Aorta (tissue), 5 donors: ENCODE measurements at places on chromosomes 1 and 21. TPM values are rescaled to one million over a fixed set of nuclear protein-coding genes. Genes with fewer than 3 reads are reported as not detected.

The AIRE gene
- not detected for polyA plus RNA-seq

The OR2T33 gene
- not detected for polyA plus RNA-seq

The LAMB3 gene
- 5.4 TPM for polyA plus RNA-seq

The TMEM82 gene
- polyA plus RNA-seq, result not detected

The CDC14A gene
- polyA plus RNA-seq, result 0.88 TPM

The NR1I3 gene
- not detected for polyA plus RNA-seq

GRCh38 chr21:33991133-33991532 is 75.5 kb upstream of the ATP5PO start:
- H3K4me3 ChIP-seq, result no peak overlapping the region
- no peaks in the 10 kb centered on the region for H3K4me1 ChIP-seq
- DNase-seq, result no peak
- no peaks in the 10 kb centered on the region for H3K27me3 ChIP-seq

DNA sequence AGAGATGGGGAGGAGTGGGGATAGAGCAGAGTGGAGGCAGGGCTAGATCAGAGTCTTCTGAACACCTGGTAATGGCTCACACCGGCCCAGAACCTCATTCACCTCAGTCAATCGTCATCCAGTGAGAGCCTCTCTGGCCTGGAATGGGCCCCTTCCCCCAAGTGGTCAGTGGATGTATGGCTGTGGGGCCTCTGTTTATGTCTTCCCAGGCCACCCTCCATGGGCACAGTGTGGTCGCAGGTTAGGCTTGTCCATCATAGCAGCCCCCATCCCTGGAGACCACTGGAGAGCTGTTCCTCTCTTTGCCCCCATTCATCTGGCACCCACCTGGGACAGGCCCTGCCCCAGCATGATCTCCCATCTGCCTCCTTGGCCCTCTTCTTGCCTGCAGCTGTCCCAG is 29.6 kb upstream of the TENT5C start:
- H3K27me3 ChIP-seq, result no peaks in the 10 kb centered on the region
- H3K4me3 ChIP-seq, result no peak overlapping the region
- no peak for DNase-seq

DNA sequence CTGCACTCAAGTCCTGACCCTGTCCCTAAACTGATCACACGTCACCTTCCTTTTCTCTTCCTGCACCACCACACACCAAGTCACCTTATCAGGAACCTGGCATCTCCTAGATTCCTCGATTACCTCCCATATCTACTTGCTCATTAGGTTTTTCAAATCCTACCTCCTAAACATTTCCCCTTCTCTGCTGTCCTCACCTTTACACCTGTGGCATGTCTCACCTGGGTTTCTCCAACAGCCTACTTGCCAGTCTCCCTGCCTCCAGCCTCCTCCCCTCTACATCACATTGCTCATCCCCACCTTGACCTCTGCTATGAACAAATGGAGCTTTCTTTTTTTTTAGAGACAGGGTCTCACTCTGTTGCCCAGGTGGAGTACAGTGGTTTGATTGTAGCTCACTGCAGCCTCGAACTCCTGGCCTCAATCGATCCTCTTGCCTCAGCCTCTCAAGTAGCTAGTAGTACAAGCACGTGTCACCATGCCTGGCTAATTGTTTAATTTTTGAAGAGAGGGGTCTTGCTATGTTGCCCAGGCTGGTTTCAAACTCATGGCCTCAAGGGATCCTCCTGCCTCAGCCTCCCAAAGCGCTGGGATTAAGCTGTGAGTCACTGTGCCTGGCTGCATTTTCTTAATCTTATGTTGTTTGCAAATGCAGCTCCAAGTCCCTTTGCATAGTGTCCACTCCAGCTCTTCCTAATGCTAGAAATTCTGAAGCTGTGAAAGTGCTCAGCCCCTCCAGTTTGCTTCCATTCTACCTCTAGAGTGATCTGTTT is 6.3 kb downstream of the IGSF9 start:
- no peaks in the 10 kb centered on the region for H3K36me3 ChIP-seq
- no peaks in the 10 kb centered on the region for H3K4me1 ChIP-seq
- no peak overlapping the region for H3K27ac ChIP-seq
- no peak for DNase-seq
- H3K27me3 ChIP-seq, result no peaks in the 10 kb centered on the region

DNA sequence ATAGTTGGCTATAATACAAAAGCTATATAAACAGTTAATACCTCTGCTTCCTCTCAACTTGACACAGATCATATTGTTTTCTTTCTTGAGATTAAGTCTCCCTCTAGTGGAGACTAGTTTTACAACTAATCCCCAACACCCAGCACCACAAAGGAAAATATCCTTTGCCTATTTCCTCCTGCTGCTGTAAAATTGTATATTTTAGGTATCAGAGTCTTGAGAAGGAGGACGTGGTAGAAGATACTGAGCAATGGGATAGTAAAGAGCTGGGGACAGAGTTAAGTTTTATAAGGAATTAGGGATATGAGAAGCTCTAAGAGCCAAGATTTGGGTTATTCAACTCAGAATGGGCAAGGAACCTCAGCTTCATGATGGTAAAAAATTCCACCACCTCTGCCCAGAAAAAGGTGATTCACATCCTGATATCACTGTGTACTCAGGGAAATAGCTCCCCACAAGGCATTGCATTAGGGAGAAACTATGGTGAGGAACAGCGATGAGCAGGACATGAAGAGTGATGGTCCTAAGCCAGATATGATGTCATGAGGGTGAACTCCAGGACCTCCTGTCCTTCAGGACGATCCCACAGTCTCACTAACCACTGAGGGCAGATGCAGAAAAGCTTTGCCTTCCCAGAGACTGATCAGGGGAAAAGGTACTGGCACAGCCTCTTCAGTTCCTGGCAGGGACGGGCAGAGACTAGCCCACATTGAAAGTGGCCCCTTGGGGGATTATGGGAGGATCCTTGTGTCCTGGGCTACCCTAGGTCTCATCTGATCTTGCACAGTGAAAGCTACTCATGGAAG is 14.7 kb upstream of the CFAP126 start:
- no peaks in the 10 kb centered on the region for H3K36me3 ChIP-seq
- no peak overlapping the region for H3K27ac ChIP-seq

GRCh38 chr1:232225336-232226131 is 404.4 kb downstream of the SIPA1L2 start:
- no peaks in the 10 kb centered on the region for H3K4me1 ChIP-seq
- no peaks in the 10 kb centered on the region for H3K27me3 ChIP-seq
- no peak overlapping the region for H3K4me3 ChIP-seq
- H3K27ac ChIP-seq, result no peak overlapping the region
- H3K36me3 ChIP-seq, result no peaks in the 10 kb centered on the region

- peak overlapping the region; percentile 95 for H3K27ac ChIP-seq
Measured at GRCh38 chr1:153750026-153750995, 22.5 kb downstream of the INTS3 start.

GRCh38 chr1:228286505-228287417 is 78.9 kb downstream of the OBSCN start:
- peak; percentile 38 for DNase-seq
- no peaks in the 10 kb centered on the region for H3K36me3 ChIP-seq
- no peaks in the 10 kb centered on the region for H3K27me3 ChIP-seq
- no peak overlapping the region for H3K4me3 ChIP-seq
- no peak overlapping the region for H3K27ac ChIP-seq
- no peaks in the 10 kb centered on the region for H3K4me1 ChIP-seq

DNA sequence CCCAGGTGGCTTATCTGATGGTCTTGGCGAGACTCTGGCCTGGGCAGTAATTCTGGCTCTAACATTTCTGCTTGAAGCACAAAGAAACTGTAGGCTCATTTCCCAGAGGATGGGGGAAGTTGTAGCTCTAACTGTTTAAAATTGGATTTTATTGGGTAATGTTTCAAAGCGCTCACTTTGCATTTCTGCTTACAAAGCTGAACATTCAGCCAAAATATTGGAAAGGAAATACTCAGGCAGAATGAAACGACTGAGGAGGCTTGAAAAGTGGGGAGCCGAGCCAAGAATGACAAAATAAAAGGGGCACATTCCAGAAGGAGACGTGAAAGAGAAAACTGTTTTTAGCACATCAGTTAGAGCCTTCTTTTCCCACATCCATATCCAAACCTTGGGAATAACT is 202.6 kb downstream of the GRIK1 start:
- H3K4me3 ChIP-seq, result no peak overlapping the region
- H3K27ac ChIP-seq, result no peak overlapping the region
- H3K4me1 ChIP-seq, result no peaks in the 10 kb centered on the region
- no peaks in the 10 kb centered on the region for H3K36me3 ChIP-seq
- DNase-seq, result no peak
- no peaks in the 10 kb centered on the region for H3K27me3 ChIP-seq

DNA sequence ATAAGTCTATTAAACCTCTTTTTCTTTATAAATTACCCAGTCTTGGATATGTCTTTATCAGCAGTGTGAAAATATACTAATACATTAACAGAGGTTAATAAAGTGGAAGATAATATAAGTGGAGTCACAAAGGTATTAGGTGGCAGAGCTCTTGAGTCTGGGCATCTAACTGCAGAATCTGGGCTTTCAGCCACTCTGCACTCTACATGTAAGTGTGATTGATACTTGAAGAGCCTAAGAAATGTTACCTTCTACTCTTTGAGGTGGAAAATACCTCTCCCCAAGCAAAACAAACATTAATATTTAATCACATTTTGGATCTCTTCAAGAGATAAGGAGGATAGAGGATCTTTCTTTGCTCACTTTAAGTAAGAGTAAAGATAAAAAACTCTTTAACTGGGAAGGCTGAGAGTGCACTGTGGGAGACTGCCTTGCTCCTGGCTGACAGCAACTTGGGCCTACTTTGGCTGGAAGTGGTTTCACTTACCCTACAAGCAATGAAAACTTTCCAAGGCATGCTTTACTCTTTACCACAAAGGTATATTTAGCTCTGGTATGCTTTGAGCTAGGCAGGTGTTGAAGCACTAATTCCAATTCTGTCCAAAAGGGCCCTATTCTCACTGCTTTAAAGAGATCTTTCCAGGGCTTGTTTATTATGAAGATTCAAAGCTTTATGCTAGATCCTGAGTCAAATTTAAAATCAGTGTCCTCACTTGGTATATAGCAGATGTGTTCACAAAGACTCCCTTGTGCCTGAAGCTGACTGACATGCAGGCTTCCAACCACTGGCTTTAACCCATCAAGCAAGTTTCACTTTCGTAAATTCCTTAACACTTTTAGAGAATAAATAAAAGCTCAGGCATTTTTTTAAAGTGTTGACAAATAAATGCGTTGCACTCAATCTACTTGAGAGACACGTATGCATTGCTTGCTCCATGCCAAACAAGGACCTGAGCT is 245.3 kb upstream of the ZP4 start:
- no peak overlapping the region for H3K27ac ChIP-seq
- no peak overlapping the region for H3K4me3 ChIP-seq
- H3K36me3 ChIP-seq, result no peaks in the 10 kb centered on the region
- H3K27me3 ChIP-seq, result no peaks in the 10 kb centered on the region

- H3K4me3 ChIP-seq, result no peak overlapping the region
- no peaks in the 10 kb centered on the region for H3K4me1 ChIP-seq
- no peak overlapping the region for H3K27ac ChIP-seq
- H3K27me3 ChIP-seq, result no peaks in the 10 kb centered on the region
- no peak for DNase-seq
Measured at GRCh38 chr1:213057264-213058059, 6.4 kb downstream of the RPS6KC1 start.

- peaks cover 5% of the 10 kb centered on the region for H3K27me3 ChIP-seq
- H3K27ac ChIP-seq, result no peak overlapping the region
- no peak overlapping the region for H3K4me3 ChIP-seq
Measured at GRCh38 chr1:221470000-221470698, 271.7 kb downstream of the DUSP10 start.

- no peak overlapping the region for H3K4me3 ChIP-seq
- no peaks in the 10 kb centered on the region for H3K27me3 ChIP-seq
- no peak for DNase-seq
- H3K4me1 ChIP-seq, result peaks cover 10% of the 10 kb centered on the region
Measured at GRCh38 chr1:71033136-71033535, 14.5 kb downstream of the PTGER3 start.

DNA sequence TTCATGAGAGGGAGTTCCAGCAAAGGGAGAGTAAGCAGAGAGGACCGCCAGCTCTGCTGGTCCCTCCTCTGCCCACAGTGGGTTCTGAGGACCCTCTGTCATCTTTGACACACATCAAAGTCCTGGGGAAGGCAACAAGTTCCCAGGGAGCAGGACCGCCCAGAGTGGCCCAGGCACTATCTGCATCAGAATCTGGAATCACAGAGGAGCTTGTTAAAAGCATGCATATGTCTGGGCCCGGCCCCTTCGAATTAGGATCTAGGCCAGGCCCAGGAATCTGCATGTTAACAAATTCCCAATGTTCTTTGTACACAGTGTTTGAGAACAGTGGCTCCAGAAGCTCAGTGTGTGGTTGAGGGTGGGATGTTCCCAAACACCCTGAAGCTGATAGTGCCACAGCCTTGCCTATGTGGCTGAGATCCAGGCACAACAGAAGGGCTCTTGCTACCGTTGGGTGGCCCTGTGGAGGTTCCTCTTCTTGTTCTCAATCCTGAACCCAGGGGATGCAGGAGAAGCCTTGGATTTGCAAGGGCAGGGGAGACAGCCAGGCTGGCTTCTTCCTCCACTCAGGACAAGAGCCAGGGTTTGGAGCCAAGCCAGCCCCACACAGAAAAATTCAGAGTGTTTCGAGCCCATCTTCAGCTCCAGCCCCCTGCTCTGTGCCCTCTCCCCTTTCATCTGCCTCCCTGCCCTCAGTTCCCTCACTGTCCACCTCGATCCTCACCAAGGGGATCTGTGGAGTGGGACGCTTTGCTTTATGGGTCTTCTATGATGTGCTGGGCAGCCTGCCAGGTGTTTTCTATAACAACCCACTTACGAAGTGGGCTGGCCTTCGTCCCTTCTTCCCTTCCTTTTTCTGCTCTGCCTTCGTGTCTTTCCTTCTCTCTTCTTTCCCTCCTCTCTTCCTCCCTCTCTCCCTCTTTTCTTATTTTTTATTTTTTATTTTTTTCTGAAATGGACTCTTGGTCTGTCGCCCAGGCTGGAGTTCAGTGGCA is 129.0 kb upstream of the TMPRSS2 start:
- no peak for DNase-seq
- no peak overlapping the region for H3K27ac ChIP-seq
- H3K27me3 ChIP-seq, result no peaks in the 10 kb centered on the region
- no peak overlapping the region for H3K4me3 ChIP-seq

DNA sequence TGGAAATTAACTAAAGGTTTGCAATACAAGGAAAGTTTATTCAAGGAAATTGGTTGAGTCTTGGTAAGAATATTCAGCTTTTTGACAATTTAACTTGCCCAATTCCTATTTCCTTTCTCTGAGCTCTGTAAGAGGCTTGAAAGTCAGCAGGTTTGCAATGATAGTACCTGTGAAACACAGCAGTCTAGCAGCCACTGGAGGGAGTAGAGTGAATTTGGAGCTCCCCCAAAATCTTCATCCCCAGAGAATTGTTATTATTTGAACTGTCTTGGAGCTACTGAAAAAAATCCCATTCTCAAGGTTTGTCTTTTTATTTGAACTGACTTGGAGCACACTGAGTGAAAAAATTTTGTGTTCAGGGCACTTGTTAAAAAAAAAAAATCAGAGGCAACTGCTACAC is 654.2 kb upstream of the PKN2 start:
- no peak overlapping the region for H3K27ac ChIP-seq
- no peak overlapping the region for H3K4me3 ChIP-seq
- no peak for DNase-seq
- no peaks in the 10 kb centered on the region for H3K36me3 ChIP-seq
- H3K27me3 ChIP-seq, result no peaks in the 10 kb centered on the region

- H3K36me3 ChIP-seq, result no peaks in the 10 kb centered on the region
- H3K27ac ChIP-seq, result no peak overlapping the region
- H3K4me3 ChIP-seq, result no peak overlapping the region
- H3K27me3 ChIP-seq, result no peaks in the 10 kb centered on the region
- DNase-seq, result peak; percentile 55
- H3K4me1 ChIP-seq, result no peaks in the 10 kb centered on the region
Measured at GRCh38 chr1:108117945-108118902, 81.9 kb downstream of the SLC25A24 start.
